NCI-H446 (cell line): ENCODE measurements at places on chromosomes 11 and 22.

DNA sequence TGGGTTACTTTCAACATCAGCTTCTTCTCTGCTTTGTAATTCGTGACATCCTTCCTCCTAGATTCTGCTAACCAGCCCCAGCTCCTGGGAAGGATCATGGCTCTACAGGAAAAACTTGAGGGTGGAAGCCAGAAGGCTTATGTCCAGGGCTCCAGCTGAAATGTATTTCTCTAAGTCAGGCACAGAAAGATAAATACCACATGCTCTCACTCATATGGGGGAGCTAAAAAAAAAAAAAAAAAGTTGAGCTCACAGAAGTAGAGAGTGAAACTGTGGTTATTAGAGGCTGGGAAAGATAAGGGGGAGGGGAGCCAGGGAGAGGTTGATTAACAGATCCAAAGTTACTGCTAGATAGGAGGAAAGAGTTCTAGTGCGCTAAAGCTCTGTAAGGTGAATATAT is 74.9 kb downstream of the DSCAML1 start:
- DNase-seq, result peak; percentile 8

- DNase-seq, result no peak
These were observed 53.6 kb downstream of the GRAMD4 start for GRCh38 chr22:46673662-46674236.

DNA sequence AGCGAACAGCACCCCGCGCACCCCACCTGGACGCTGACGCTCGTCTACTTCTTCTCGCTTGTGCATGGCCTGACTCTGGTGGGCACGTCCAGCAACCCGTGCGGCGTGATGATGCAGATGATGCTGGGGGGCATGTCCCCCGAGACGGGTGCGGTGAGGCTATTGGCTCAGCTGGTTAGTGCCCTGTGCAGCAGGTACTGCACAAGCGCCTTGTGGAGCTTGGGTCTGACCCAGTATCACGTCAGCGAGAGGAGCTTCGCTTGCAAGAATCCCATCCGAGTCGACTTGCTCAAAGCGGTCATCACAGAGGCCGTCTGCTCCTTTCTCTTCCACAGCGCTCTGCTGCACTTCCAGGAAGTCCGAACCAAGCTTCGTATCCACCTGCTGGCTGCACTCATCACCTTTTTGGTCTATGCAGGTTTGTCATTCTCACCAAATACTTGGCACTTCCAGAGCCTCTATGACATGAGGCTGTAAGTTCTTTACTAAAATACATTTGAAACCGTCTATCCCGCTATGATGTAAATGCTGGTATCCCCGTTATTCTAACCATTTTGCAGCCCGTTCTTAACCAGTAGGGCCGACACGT is 535 bp downstream of the AQP11 start:
- no peak for DNase-seq

GRCh38 chr22:26174280-26174679 is 5.0 kb downstream of the SEZ6L start:
- DNase-seq, result no peak

DNA sequence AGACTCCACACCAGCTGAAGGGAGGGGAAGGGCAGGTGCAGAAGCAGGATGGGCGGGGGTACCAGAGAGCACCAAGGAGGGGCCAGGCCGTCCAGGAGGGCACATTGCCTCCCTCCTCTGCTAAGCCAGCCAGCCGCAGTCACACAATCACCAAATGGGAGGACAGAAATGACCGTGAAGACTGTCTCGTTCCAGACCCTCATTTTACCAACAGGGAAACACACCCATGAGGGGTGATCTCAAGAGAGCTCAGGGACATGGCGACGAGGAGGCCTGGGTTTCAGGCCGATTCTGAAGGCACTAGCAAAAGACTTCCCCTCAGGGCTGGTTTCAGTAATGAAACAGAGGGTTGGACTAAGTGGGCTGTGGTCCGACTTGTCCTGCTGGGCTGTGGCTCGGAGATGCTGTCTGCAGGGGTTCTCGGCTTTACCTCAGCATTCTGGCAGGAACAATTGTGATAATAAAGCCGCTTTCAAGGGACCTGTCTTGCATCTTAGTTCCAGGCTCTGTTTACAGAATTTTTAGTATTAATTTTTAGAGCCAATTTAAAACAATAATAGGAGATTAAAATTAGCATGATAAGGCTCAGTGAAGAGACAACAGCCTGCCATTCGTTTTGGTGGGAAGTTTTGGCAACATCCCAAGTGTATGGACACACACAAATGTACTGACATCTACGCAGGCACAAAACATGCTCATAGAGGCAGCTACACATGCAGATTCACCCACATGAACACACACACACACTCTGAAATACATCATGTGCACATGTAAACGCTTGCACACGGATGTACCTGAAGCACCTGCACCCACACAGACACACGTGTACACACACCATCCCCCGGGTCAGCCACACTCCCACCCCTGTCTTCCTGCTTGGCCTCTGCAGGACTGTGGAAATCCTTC is 2.0 kb upstream of the B3GAT1 start:
- DNase-seq, result no peak

GRCh38 chr11:8794126-8794525 is 111.5 kb downstream of the RPL27A start:
- no peak for DNase-seq

- no peak for DNase-seq
These were observed 4.2 kb upstream of the NEAT1 start for GRCh38 chr11:65418431-65418680.

DNA sequence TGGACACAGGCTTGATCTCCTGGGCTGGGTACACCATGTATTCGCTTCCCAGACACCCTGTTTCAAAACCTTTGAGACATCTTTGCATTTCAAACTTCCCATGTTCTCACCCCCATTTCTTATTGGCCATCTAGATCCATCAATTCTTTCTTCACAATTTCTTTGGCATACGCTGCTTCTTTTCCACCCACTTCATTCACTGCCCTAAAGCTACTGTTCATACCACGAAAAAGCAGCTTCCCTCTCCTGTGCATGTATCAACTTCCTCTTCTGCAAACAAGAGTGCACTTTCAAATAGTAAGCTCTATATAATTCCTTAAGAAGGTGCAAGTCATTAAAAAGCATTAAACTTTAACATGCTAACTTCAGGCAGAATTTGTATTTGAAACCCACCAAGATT is 21.4 kb downstream of the UVRAG start:
- no peak for DNase-seq
